NCI-H345 (cell line): ENCODE measurements at places on chromosomes 7 and 10.

DNA sequence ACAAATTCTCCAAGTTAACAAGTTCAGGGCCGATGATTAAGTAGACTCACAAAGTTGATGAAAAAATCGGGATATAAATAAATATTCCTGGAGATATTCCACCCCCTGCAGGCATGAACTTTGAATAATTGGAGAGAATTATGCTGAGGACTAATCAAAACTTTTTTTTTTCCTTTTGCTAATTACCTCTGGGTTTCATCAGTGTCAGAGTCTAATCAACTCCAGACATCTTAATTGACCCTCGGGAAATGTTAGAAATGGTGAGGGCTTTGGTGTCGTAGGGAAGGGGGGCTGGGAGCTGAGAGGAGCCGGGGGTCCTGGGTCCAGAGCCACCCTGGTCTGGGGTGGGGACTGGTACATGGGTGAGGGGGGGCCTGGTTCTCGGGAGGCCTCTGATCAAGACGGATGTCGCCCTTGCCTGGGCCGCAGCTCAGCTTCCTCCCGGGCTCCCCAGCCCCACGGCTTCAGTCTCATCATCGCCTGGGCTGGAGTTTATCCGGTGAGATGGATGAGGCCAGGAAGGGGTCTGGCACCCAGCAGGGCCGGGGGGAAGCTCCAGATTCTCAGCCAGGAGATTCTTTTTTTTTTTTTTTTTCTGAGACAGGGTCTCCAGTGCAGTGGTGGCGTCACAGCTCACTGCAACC, 30.4 kb upstream of the ELFN1 start:
- DNase-seq = no peak

DNA sequence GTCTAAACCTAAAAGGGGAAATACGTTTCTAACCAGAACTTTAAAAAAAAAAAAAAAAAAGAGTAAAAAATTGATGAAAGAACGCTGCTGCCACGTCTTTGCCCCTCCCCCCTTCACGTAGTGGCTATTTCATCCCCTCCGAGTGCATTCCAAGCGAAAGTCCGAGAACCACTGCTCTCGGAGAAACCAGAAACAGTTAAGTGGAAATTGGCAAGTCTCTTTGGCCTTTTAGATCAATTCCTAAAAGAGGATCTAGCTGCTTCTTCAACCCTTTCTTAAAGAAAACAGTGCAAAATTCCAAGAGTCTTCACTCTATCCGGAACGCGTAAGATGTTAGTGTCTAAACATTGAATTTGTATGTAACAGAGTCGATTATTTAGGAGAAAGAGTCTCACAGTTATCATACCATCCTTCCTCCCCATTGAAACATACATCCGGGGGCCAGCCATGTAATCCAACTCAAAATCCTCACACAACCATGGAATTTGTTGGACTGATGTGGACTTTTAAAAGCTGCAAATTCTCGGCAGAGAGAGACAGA, 1.1 kb downstream of the P4HA1 start:
- peak; percentile 35 for DNase-seq

- no peak for DNase-seq
These were observed 745 bp upstream of the ORAI2 start for GRCh38 chr7:102432442-102433218.

- DNase-seq = no peak
These were observed 17.6 kb upstream of the RASGEF1A start for GRCh38 chr10:43284341-43284910.

GRCh38 chr10:44627591-44628354, 242.9 kb upstream of the CXCL12 start:
- no peak for DNase-seq

GRCh38 chr7:116265881-116266280, 55.5 kb downstream of the TES start:
- DNase-seq = no peak

- DNase-seq = no peak
These were observed 313.1 kb upstream of the SMIM30 start for GRCh38 chr7:113431406-113431805.

DNA sequence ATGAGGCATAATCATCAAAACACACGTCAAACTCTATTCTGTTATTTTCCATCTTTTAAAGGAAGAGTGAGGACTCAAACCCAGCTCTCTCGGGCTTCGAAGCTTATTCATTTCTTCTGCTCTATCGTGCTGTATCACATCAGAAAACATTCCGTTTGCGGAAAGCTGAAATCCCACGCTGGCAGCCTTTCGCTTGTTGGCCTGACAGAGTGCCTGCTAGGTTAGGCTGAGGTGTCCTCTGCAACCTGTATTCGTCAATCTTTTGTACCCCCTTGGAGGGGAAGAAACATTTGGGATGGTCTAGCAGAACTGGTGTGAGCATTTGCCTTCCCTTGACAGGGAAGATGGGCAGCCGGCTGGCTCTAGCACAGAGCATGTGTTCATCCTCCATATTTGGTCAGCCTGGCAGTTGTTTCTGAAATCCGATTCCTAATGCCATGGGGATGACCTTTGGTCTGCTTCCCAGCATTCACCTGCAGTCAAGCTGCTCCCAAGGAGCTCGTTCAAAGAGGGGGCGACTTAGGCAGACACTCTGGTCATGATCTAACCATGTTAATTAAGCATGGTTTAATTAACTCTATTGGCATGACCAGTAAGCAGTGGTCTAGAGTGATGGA, 55.2 kb downstream of the TACC2 start:
- DNase-seq = no peak

DNA sequence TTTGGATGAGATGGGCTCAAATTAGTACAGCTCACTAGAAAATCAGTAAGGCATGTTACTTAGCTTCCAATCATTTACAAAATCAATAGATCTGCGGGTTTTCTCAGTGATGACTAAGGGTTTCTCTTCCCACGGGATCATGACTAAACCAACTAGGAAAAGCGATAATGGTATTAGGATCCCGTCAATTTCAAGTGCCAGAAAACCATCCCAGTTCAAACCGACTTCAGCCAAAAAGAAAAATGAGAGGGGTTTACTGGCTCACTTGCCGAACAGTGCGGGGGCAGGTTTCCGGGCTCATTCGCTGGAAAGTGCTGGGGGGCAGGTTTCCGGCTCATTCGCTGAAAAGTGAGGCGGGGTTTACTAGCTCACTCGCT, 62.1 kb upstream of the LYZL2 start:
- DNase-seq = no peak

DNA sequence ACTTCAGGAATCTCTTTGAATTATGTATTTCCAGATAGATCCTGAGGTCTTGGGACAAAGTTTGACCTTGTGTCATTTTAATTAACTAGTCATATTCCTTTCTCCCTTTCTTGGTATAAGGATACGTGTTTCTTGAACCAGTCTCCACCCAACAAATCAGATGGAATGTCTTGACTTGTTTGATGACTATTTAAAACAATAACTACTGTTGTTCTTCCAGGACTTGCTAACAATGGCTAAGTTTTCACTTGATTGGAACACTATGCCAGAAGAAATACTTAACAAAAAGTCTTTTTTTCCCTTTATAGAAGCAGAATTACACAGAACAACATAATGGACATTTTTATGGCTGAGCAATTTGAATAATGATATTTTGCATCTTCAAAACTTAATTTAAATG, 43.0 kb upstream of the WIPF3 start:
- no peak for DNase-seq

DNA sequence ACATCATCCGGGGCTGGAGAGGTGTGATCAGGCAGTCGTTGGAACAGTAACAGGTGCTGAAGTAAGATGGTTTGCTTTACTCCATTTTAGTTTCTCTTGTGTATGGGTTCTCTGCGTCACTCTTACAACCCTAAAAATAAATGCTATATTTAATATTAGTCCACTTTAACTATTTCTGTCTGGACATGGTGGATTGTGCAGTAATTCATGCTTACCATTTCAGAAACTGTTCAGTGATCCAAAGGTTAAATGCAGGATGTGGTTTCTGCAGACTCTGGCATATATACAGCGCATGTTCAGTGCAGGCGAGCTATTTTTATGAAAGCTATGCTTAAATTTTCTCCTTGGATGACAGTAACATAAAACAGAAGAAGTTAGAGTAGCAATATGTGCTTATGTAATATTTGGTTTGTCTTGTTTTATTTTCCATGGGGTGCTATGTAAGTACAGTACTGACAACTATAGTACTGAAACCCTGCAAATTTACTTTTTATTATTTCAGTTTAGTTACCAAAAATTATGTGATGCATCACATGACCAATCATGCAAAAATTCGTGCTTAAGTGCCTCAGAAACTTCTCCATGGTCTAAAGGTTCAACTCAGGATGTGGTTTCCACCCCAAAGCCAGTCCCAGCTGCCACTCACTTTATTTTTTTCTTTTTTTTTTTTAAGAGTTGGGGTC, 46.6 kb upstream of the GRID1 start:
- no peak for DNase-seq

- DNase-seq = no peak
These were observed 9.0 kb upstream of the CYP3A4 start for GRCh38 chr7:99792967-99793366.

GRCh38 chr7:76332078-76332477, 26.7 kb downstream of the YWHAG start:
- no peak for DNase-seq

- DNase-seq = no peak
These were observed 82.9 kb downstream of the GRID1 start for GRCh38 chr10:86283466-86284287.

DNA sequence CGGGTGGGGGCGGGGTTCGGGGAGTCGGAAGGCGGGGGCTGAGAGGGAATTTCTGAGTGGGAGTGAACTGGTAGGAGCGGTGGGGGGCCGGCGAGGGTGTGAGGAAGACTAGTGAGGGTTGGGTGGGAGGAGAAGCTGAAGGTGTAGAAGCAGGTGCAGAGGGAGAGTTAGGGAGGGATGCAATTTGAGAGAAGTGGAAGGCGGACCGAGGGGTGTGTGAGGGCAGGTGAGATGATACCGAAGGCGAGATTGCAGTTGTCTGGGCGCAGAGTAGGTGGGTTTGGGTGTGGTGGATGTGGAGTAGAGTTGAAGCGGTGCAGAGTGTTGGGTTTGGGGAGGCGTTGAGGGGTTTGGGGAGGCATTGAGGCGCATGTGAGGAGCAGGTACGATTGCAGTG, 643 bp downstream of the KAT6B start:
- no peak for DNase-seq

GRCh38 chr7:82317257-82317721, 126.3 kb downstream of the CACNA2D1 start:
- DNase-seq = no peak

DNA sequence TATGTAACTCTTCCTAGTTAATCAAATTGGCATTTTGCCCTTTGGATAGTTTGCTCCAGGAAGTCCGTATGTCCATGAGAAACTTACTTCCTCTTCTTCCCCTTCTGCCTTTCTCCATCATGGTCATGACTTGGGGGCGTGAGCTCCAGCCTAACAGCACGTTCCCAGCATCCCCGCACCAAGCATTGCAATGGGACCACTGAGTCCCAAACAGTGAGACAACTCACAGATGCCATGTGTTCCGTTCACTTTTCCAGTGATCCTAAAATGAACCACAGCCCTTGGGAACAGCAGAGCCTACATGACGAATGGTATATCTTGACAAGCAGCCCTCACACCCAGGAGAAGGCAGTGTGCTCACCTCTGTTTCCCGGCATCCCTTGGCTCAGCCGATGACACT, 10.7 kb downstream of the BTBD16 start:
- no peak for DNase-seq

DNA sequence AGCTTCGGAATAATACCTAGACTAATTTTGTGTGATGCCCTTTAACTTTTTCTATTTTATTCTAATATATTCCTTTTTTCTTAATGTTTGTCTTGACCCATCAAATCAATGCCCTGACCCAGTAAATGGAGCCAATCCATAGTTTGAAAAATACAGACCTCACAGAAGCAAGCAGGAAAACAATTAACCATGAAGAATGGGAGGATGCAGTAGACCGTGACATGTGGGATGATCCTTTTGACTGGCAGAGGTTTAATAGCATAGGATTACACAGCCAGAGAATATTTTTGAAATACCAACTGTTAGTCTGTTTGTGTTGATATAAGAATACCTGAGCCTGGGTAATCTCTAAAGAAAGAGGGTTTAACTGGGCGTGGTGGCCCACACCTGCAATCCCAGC, 142.6 kb upstream of the NEBL start:
- DNase-seq = no peak

DNA sequence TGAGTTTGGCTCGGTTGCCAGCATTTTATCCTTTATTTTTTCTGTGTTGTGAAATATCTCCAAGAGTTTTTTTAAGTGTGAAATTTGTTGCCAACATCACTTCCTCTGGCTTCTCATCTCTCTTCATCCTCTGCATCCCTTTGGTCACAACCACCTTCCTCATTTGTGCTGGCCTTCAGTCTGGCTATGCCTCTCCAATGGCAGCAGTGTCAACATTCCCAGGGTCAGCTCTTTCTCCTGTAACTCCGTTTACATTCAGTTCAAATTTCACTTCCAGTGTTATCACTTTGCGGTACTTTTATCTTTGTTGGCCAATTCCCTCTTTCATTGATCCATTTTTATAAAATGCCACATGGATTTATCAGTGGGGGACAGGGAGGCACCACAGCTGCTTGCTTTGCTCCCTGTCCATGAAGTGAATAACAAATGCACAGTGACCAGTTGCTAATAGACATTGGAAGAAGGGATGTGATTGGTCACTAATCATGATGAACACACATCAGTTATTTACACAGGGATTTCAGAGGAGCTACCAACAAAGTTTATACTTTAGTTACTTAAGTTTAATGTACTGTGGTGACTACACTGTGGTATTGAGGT, 311.4 kb upstream of the LRGUK start:
- DNase-seq = no peak

GRCh38 chr7:90455163-90456030, 14.0 kb upstream of the PTTG1IP2 start:
- DNase-seq = peak; percentile 66

DNA sequence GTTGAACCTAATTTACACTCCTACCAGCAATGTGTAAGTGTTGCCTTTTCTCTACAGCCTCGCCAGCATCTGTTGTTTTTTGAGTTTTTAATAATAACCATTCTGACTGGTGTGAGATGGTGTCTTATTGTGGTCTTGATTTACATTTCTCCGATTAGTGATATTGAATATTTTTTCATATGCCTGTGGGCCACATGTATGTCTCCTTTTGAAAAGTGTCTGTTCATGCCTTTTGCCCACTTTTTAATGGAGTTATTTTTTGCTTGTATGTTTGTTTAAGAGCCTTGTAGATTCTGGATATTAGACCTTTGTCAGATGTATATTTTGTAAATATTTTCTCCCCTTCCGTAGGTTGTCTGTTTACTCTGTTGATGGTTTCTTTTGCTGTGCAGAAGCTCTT, 195.3 kb downstream of the DNAJB6 start:
- DNase-seq = no peak

- DNase-seq = no peak
These were observed 826.4 kb downstream of the LRMDA start for GRCh38 chr10:76257816-76258215.

DNA sequence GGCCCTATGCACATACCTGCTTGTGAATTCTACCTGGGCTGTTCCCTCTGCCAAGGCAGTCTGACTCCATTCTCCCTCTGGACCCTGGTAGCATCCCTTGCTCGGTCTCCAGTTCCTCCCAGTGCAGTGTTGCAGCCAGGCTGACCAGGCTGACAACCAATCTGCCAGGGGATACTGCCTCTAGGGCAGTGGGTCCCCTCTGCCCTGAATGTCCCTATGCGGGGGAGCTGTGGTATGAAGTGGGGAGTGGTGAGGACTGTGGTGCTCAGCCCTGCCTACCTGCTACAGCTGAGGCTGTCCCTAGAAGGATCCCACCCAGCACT, 48.0 kb upstream of the CAMK2B start:
- no peak for DNase-seq

GRCh38 chr7:91567081-91568012, 303.1 kb downstream of the FZD1 start:
- no peak for DNase-seq
